Stimulated activated CD8-positive, alpha-beta memory T cell treated with anti-CD3 and anti-CD28 coated beads, Interleukin-7, amount 100 ng/mL, for 1 hour (primary cell): ENCODE measurements at places on chromosomes 16 and 17.

- DNase-seq: no peak
Measured at GRCh38 chr17:6556121-6557039, at the start of gene PITPNM3. PITPNM3 (minus strand) TSS chr17:6556555; CDS start chr17:6556406, 149 bp downstream.

- no peak for DNase-seq
Measured at GRCh38 chr16:3071655-3072054, 6.2 kb downstream of the IL32 start.

DNA sequence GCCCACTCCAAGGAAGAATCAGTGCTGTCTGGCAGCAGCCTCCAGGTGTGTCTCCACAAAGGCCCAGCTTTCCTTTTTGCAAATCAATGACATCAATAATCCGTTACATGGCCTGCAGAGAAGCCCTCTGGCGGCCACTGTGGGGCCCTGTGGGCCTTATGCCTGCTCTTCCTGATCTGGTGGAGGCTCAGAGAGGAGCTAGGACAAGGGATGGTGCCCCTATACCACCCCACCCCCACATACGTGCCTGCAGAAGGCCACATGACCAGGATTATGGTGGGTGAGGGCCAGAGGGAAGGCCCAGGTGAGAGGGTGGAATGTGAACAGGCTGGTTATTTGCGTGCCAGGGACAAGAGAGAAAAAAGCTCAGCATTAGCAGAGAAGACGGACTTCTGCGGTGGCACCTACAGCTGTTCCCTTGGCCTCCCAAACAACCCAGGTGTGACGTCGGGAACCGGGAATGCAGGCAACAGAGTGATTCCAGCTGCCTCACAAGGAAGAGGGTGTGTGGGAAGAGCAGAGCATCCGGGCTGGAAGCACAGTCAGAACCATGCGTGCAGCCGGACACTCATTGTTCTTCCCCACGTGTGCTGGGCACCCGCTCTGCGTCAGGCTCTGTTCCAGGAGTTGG is 22.5 kb downstream of the EIF4A3 start:
- no peak for DNase-seq

- DNase-seq: no peak
Measured at GRCh38 chr16:88699180-88699579, 7.0 kb downstream of the RNF166 start.

DNA sequence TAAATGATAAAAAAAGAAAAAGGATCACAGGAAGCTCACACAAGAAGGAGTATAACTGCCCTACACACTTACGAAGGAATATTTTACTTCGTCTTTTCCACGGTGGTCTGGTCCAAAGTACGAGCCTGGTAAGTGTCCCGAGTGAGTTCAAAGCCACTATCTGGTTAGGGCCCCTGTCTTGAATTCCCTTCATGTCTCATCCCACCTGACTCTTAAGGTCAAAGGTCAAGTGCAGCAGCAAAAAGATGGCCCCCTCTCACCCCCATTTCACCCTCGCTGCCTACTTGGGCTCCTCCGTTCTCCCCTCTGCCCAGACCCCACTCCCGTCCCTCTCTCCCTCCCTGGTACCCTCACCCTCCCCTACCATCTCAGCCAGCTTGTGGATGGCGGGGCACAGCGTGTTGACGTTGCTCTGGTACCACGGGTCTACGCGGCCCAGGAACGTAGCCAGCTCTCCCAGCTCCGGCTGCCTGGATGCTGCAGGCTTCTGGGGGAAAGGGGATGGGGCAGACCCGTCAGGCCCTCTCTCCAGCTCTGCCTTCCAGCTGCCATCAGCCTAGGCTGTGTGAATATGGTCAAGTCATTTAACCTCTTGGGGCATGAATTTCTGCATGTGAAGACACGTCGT is 27.8 kb upstream of the MFSD6L start:
- DNase-seq: no peak

GRCh38 chr17:34423978-34424813 is 61.2 kb upstream of the CCL1 start:
- no peak for DNase-seq

GRCh38 chr17:30554839-30555751 is 77.9 kb downstream of the GOSR1 start:
- no peak for DNase-seq

DNA sequence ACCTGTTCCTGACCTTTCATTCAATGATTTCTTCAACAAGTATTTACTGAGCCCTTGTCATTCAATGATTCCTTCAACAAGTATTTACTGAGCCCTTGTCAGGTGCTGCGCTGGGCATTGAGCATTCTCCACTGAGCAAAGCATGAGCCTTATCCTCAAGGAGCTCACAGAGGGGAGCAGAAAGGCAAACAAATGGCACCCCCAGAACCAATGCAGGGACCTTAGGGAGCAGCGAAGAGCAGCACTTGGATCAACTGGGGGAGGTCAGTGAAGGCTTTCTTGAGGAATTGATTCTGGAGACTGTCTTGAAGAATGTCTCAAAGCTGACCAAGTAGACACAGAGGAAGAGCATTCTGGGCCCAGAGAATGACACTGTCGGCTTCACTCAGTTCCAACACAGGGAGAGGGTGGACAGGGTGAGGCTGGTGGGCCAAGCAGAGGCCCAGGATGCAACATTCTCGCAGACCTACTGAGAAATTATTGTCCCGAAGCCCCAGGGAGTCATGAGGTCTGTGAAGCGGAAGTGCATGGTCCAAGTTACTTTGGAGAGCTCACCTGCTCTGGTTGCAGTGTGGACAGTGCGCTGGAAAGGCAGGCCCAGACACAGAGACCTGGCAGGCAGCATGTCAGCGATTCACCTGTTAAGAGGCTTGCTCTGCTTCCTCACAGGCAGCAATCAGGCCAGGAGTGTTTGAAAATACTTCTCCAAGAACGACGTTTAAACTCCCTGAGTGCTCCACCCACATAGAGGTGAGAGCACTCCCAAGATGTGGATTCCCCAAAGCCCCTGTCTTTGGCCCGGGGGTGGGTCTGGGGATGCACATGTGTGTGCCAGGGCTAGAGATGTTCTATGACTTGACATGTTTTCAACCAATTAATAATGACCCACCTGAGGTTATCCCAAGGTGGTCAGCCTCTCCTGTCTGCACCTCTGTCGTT is 3.2 kb upstream of the MPO start:
- DNase-seq: no peak

- no peak for DNase-seq
Measured at GRCh38 chr17:63928966-63929695, 3.0 kb downstream of the CD79B start.

GRCh38 chr16:12584488-12585233 is 219.0 kb downstream of the CPPED1 start:
- no peak for DNase-seq

DNA sequence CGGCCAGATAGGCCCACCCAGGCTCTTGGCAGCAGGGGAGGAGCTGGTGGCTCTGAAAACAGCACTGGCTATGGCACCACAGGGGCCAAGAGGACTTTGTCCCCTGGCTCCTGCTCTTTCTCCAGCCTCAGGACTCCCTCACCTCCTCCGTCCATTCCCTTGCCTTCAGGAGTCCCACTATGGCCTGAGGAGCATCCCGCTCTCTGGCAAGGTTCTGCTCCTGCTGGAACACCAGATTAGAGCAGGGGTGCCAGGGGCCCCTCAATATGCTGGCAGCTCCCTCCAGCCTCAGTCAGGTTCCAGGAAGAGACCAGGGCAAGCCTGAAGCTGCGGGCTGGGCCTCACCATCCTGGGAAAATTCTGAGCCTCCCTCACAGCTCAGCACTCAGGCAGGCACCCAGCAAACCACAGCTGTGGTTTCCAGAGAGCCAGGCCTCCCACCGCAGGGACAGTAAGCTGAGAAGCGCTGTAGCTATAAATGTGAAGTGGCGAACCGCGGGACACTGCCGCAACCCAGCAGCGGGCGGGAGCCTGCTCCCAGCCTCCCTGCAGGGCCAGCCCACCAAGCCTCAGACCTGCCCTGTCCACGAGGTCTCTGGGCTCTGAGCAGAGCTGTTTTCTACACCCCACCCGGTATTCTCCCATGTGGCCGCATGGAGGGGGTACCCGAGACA is 25.7 kb downstream of the C17orf100 start:
- no peak for DNase-seq

GRCh38 chr17:77555741-77556291 is 402.7 kb upstream of the TNRC6C start:
- DNase-seq: no peak

DNA sequence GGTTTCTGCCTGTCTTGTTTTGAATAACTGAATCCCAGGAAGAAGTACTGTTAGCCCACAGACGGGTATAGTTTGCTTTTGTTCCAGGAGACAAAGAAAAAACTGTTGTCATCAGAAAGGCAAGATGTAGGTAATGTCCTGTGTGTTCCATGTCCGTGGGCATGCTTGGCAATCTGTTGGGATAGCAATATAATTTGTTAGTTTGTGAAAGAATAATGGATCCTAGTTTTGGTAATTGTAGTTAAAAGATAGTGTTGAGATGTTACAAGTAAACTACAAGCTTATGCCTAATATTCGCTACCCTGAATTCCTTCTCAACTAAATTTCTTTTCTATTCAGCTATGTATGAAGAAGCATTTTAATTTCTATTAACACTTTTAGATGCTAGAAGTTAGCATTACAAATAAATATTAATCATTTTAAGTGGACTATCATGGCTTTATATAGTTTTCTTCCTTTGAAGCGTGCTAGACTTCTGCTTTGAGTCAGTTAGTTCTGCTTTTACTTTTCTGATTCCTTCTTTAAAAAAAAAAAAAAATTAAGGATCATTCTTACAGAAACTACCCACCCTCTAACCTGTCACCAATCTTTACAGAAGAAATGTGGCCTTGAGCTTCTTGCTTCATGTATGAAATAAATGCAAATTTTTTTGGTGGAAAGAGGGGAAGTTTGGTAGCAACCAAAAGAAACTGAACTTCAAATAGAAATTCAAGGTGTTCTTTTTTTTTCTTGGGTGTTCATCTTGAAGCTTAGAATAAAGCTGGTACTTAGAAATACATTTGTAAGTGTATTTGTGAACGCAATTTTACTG is 2.4 kb downstream of the EVI2A start:
- no peak for DNase-seq

GRCh38 chr16:30882429-30883310 is 11.2 kb downstream of the BCL7C start:
- DNase-seq: no peak

- no peak for DNase-seq
Measured at GRCh38 chr17:14299280-14300141, 1.4 kb upstream of the HS3ST3B1 start.

DNA sequence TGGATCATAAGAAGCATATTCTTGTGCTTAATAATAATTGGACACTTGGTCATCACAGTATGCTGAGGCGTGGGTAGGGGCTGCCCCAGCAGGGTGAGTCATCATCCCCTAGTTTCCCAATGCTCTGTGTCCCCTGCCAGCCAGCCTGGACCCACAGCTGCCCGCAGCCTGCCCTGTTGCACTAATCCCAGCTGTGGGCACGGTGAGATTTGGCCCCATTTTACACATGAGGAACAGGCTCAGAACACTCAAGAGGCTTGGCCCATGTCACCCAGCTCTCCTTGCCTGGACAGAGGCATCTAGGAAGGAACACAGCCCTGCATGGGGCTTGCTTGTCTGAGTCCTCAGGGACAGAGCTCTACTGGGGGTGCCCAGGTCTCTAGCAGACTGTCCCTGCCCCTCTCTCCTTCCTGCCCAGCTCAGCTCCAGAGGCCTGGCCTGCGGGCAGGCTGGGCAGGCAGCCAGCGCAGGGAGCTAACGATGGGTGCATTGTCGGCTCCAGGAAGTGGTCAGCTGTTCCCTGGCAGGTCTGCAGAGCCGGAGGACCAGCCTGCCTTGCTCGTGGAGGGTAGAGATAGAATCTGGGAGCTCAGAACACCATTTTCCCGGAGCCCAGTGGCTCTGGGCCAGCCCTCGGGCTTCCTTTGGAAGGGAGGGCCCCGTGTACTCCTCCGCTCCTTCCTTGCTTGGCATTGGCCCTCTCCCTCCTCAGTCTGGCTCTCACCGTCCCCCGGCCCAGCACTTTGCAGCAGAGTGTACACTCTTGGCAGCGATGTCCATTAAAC is 189.4 kb downstream of the RAB11FIP4 start:
- DNase-seq: no peak

DNA sequence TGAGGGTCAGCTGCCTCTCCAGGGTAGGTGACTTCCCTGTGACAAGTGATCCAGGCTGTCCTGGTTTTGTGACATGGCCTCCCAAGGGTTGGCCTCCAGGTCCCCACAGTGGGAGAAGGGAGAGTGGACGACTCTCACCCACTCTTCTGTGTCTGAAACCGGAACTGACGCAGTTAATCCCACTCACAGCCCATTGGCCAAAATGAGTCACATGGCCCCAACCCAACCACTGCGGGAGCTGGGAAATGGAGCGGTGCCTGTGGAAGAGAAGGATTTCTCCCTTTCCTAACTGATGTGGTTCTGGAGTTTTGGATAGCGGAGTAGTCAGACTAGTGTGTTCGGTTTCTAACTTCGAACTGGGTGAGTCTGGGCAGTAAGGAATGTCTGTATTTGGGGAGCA is 79.4 kb downstream of the ABCC6 start:
- DNase-seq: no peak

DNA sequence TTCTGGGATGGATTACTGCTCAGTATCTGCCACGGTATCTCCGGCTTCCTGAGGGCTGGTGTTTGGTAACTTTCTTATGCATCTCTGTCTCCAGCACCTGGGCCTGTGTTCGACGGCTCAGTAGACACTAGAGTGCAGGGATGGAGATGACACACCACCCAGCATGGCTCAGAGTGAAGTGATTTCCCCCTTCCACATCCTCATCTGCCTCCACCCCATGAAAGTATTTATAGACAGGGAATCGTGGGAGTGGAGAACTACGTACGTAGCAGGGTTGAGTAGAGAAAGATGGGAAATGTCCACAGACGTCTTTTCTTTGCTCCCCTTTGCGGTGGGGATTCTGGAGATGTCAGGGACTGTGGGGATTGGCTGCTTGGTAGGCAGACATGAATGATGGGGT is 11.8 kb upstream of the SLC25A19 start:
- DNase-seq: no peak

- DNase-seq: no peak
Measured at GRCh38 chr16:54073356-54073755, 213.2 kb downstream of the IRX3 start.

DNA sequence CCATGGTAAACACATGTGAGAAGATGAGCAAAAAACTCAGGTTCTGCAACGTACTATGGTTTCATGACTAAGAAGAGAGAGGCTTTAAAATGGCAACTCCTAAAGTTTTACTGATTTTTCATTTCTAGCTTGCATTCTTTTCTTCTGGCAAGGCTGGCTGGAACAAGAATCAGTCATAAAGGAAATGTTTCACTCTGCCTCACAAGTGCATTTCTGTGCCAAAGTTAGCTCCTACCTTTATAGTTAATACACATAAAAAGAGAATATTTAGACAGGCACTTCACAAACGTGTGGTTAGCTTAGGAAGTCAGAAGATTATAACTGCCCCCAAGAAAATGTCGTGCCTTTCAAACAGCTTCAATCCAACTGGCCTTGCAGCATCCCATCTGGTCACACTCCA is 417.1 kb upstream of the CDH11 start:
- DNase-seq: no peak

GRCh38 chr16:2070576-2071453 is 23.0 kb downstream of the TSC2 start:
- no peak for DNase-seq

- DNase-seq: no peak
Measured at GRCh38 chr17:6255322-6255721, 179.6 kb downstream of the AIPL1 start.

- no peak for DNase-seq
Measured at GRCh38 chr16:80084614-80085013, 456.2 kb upstream of the DYNLRB2 start.
